Activated CD8-positive, alpha-beta memory T cell treated with anti-CD3 and anti-CD28 coated beads, Interleukin-2, amount 10 ng/mL, durations not matched to agents 7 days and 5 days (primary cell): ENCODE measurements at places on chromosomes 7 and 10.

GRCh38 chr7:102409340-102409739, 13.2 kb downstream of the PRKRIP1 start:
- no peak for DNase-seq

- no peak for DNase-seq
Measured at GRCh38 chr7:14934839-14935238, 32.3 kb upstream of the DGKB start.

GRCh38 chr7:74485611-74486010, 31.9 kb downstream of the GTF2IRD1 start:
- no peak for DNase-seq

DNA sequence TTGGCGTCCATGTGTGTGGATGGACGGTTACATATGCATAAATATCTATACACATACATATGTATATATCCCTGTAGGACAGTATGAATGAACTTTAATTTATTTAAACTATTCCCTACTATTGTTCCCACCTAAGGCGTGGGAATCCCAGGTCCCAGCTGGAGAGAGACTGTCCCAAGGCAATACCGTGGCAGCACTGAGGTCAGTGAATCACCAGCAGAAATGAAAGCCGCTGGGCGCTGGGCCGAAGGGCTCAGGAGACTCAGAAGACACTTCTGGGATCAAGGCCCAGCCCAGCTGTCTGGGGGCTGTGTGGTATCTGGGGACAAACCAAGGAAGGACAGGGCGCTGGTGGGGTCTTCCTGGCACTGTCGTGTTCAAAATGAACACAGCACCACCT, 49.6 kb upstream of the MYL10 start:
- no peak for DNase-seq

DNA sequence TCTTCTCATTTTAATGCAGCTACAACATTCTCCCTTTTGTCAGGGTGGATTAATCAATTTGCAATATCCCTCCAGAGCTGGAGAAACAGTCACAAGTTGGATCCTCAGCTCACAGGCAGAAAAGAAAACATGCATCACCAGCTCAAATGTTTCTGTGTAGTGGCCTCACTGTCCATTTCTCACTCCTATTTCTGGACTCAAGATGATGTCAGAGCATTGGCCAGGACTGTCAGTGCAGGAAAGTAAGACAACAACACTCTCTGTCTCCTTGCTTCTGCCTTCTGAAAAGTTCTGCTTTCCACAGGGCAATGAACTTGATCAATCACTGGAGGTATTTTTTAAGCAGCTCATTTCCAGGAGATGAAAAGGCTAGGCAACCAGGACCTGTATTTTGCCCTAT, 8.2 kb upstream of the SVIL start:
- DNase-seq = no peak

DNA sequence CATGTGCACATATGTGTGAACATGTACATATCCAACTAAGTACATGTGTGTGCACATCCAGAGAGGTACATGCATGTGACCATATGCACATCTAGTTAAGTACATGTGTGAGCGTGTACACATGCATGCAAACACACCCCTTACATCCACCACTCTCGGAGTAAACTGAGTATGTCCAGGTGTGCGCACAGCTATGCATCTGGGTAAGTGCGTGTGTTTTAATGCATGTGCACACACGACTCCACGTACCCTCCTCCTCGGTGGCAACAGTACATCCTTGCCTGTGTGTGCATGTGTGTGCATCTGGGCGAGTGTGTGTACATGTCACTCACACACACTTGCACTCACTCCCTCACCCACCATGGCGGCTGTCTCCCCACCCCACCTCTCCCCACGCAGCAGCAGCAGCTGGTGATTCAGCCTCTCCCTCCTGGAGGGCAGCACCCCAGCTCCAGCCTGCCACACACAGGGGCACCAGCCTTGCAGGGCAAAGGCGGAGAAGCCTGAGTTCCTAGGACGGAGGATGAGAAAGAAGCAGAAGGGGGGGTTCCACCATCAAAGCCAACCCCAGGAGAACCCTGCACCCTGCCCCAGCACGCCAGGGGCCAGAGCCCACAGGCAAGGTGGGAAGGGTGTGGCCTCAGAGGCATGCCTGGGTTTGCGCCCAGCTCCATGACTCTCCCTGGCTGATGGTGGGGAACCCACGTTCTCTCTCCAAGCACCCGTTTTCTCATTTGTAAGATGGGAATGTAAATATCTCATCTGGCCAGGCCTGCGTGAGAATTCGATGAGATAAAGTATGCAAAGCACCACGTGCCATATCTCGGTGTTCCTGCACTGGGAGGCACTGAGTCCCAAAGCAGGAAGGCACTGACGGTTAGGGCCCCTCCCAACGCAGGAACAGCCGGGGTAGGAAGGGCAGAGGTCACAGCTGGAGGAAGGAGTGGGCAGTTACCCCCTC, 27.7 kb upstream of the DNAAF5 start:
- DNase-seq = no peak

- DNase-seq = no peak
Measured at GRCh38 chr10:29982997-29983648, 76.3 kb downstream of the JCAD start.

DNA sequence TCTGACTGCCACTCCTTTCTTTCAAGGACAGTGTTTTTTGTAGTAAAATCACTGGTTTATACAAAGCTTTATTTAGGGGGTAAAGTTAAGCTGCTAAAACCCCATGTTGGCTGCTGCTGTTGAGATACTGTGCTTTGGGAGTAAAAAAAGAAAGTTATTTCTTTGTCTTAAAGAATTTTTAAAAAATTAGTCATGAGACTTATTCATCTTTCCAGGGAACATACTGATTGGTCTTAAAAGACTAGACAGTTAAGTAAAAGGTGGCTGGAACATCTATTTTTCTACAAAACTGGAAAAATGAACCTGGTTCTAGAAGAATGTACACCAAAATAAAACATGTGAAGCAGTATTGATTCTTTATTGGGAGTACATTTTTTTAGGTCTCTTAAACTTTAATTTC, 20.6 kb downstream of the BBIP1 start:
- no peak for DNase-seq

DNA sequence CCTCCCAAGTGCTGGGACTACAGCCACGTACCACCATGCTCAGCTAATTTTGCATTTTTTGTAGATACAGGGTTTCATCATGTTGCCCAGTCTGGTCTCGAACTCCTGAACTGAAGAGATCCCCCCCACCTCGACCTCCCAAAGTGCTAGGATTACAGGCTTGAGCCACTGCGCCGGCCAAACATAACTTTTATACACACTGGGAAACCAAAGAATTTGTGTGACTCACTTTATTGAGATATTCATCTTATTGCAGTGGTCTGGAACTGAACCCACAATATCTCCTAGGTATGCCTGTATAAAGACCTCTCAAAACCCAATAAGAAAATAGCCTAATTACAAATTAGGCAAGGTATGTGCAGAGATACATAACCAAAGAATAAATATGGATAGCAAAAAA, 182.6 kb upstream of the FEZF1 start:
- DNase-seq = no peak

GRCh38 chr7:140537750-140538482, 58.6 kb upstream of the MKRN1 start:
- no peak for DNase-seq

- no peak for DNase-seq
Measured at GRCh38 chr10:112945811-112946210, 4.2 kb upstream of the TCF7L2 start.

GRCh38 chr7:106503626-106504025, 157.3 kb downstream of the CCDC71L start:
- no peak for DNase-seq

GRCh38 chr7:6376820-6377219, 70.9 kb downstream of the DAGLB start:
- DNase-seq = no peak

- no peak for DNase-seq
Measured at GRCh38 chr7:83861-84632, 108.3 kb upstream of the FAM20C start.

DNA sequence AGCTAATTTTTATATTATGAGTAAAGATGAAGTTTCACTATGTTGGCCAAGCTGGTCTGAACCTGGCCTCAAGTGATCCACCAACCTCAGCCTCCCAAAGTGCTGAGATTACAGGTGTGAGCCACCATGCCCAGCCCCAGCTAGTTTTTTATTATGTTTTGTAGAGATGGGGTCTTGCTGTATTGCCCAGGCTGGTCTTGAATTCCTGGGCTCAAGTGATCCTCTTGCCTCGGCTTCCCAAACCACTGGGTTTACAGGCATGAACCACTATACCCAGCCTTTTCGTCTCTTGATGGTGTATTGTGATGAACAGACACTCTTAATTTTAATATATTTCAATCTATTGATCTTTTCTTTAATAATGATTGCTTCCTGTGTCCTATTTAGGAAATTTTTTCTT, 17.7 kb downstream of the RAB19 start:
- no peak for DNase-seq

DNA sequence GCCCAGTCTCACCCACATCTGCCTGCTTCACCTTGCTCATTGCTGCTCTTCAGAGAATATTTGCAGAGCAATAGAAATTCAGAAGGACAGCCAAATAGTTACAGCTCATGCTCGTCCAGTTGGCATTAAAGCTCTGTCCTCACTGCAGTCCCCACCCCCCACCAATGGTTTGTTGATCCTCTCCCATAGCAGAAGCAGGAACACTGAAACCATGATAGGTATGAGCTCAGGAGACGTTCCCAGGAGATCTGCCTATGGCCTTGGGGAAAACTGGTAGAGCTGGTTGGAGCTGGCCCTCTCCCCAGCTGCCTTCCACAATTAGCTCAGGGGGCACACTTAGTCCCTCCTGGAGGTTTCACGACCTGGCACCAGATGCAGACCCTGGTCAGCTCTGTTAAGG, 68.6 kb upstream of the KMT2C start:
- DNase-seq = no peak

DNA sequence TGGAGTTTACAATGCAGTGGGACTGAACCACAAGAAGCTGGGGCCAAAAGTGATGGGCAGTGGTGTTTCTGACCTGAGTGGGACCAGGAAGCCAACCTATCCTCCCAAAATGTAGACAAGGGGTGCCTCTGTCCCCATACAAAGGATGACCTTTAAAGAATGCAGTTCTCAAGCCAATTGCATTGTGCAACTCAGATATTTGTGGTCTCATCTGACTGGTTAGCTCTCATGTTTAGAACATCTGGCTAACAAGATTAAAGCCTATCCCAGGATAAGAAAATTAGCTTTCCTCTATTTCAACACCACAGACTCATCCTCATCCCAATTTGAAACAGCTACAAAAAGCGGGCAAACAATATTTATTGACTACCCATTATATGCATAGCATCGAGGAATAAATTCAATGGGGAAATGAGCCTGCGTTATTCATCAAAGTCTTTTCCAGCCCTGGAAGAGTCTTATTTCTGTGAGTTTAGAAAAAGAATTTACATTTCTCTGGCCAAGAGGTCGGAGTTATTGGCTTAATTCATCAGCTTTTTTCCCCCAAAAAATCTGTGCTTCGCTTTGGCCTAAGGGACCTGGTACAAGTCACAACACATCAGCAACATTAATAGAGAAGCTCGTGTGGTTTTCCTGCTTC, 26.7 kb downstream of the ELMO1 start:
- no peak for DNase-seq

- no peak for DNase-seq
Measured at GRCh38 chr7:91151916-91152315, 112.3 kb upstream of the FZD1 start.
